ENCODE measurements at places on chromosomes 4 and X.

- no peak for DNase-seq
Observed at GRCh38 chr4:8266508-8266907, 3.0 kb upstream of the HTRA3 start.

GRCh38 chrX:72060196-72060920 is 71.4 kb downstream of the RTL5 start:
- no peak for DNase-seq

DNA sequence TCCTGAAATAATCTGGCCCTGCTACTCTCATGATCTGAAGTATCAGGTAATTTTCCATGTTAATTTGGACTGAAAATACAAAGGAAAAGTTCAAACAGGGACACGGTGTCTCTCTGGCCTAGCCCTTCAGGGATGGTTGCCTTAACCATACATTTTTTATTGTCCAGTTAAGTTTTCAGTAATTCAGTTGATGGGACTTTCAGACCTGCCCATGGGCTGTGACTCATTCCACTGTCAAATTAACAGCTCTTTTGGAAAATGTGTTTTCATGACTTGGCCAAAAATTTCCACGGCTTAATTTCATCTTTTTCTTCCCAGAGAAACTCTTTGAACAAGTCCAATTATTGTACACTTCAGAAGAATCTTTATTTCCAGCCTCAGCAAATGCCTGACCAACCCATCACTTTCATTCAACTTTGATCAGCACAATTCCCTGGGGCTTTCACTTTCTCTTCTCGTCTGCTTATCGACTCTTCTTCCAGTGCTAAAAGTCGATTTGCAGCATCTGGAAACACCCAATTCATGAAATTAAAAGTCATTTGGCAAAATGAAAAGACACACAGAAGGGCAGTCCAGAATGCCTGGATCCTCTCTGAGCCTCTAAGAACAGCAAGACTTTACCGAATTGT is 293.9 kb downstream of the RAB28 start:
- no peak for DNase-seq

DNA sequence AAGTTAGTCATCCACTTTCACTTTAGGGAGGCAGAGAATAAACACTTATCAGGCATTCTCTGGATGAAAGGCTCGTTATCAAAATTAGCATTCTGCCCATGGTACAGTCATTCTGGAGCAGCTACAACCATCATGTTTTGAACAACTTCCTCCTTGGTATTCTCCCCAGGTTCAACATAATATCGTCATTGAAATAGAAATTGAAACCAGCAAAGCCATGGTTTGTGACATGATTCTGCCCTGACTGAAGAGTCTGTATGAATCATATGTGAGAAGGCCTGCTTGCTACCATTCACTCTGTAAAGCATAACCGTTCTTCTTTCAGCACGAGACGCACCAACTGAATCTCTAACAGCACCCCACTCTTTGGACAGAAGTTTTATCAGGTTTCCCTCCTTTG is 127.5 kb upstream of the RADX start:
- DNase-seq, result no peak

DNA sequence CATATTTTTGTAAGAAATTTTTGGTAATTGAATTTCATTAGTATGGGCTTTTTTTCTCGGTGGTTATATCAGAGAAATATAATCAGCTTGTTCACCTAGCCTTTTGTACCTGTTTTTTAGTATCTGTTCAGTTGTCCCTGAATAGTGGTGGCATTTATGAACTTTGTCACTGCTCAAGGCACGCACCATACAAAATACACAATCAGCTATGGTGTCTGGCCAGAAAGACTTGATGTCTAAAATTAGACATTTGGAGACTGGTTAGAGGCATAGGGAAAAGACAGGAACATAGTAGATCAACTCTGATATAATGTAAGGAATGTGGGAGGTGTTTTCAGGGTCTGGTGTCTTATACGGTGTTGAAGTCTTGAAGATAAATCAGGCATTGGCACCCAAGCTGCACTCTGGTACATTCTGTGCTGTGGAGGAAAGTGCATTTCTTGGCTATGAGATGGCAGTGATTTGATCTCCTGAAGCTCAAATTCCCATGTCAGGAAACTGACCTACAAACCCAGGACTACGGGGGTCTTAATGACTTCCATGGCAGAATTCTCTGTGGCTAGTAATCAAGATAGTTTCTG is 3.6 kb downstream of the ART3 start:
- no peak for DNase-seq

GRCh38 chr4:136112116-136112515 is 1420.2 kb downstream of the PCDH18 start:
- no peak for DNase-seq

DNA sequence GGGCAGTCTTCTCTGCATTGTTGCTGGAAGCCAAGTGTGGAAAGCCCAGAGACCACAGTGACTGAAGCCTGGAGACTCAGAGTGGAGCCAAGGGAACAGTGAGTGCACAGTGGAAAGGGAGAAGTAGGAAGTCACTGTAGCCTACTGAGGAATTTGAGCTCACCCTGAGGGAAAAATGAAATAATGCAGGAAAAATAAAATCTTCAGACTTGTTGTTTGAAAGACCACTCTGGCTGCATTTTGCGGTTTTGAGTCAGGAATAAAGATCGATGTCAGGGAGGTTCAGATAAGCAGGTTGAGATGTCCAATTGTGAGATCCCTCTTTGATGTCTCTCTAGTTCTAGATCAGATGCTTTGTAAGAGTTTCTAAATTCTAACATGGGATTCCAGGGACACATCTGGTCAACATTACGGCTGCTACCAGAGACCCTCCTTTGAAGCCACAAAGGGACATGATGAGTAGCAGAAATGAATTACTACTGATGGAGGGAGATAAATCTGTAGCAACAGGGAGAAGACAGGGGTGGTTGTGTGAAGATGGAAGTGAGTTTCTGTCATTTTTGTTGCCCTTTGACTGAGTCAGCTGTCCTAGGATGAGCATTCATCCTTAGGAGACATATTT is 8.4 kb downstream of the ADH4 start:
- no peak for DNase-seq

- DNase-seq, result no peak
Observed at GRCh38 chr4:8280158-8280875, 10.8 kb downstream of the HTRA3 start.

DNA sequence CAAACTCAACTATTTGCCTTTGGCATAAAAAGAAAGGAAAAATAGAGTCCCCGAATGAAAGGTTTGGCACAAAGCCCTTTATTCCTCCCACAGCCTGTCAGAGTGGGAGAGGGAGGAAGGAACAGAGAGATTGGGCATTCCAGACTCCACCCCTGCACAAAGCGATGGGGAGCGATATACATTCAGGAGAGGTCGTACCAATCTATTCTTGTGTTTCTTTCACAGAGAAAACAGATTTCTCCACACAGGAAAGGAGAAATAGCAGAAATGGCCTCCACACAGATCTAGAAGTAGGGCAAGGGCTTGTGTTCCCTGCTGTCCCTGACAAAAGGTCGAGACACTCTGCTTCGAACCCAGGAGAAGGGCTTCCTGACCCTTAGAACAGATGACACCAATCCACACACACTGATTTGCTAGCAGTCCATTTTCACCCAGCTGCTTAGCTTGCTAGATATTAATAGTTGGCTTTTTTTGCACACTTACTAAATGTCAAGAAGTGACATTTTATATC is 197.4 kb downstream of the MAML3 start:
- no peak for DNase-seq

- DNase-seq, result no peak
Observed at GRCh38 chr4:174575436-174575835, 53.1 kb upstream of the HPGD start.

- DNase-seq, result no peak
Observed at GRCh38 chr4:95546221-95546620, 2.6 kb downstream of the UNC5C start.

DNA sequence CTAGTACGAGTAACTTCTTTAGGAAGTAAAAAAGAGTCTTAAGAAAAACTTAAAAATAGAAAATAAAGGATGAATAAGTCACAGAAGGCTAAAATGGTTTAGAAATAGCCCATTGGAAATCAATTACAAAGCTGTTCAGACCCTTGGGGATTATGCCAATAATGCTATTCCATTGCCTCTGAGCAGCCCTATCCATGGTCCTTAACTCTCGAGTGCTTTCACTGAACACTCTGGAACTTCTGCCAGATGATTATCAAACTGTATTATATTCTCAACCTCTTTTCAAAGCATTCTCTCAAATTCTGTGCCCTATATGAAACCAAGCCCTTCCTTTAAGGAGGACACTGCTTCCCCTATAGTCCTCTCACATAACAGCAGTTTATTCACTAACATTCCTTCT is 17.0 kb downstream of the SLC9B1 start:
- no peak for DNase-seq

- DNase-seq, result no peak
Observed at GRCh38 chr4:76993787-76994641, 44.5 kb downstream of the SEPTIN11 start.

DNA sequence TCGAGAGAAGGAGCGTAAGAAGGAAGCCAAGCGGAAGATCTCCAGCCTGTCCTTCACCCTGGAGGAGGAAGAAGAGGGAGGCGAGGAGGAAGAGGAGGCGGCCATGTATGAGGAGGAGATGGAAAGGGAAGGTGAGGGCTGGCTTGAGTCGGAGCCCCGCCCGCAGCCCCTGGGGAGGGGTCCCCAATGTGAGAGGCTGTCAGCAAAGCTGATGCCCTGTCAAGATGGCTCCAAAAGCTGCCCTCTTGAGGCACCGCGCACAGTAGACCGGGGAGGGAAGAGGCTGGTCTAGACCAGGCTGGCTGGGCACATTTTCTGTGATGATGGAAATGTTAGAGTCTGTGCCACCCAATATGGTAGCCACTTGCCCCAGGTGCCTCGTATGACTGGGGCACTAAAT is 2.5 kb downstream of the FAM50A start:
- DNase-seq, result no peak

GRCh38 chr4:114547340-114548134 is 51.1 kb upstream of the UGT8 start:
- DNase-seq, result no peak

- no peak for DNase-seq
Observed at GRCh38 chr4:154039435-154040343, 250.8 kb upstream of the SFRP2 start.

DNA sequence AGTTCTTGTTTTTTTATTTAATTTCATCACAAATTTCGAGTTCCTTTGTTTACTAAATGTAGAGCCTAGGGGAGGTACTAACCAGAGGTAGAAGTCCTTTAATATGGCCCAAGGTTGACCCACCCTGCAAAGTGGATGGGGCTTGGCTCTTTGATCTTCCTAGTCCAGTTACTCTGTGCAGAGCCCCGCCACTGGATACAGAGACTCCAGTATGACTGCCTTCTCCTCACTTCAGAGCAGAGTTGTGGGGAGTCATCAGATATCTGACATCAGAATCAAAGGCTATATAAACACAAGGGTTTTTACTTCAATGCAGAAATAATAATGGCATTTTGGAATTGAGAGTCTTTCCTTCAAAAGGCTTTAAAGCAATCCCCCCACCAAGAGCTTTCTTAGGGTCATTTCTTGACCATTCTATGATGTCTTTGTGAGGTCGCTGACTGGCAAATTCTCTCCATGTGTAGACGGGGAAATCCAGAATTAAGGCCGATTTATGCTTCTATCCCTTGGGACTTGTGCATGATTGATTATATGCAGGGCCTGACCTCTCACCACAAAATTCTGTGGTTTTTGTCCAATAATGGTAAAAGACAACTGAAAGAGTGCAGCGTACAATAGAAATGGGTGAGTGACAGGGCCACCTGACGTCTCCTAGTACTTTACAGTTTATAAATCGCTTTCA is 88.3 kb upstream of the CITED1 start:
- no peak for DNase-seq

DNA sequence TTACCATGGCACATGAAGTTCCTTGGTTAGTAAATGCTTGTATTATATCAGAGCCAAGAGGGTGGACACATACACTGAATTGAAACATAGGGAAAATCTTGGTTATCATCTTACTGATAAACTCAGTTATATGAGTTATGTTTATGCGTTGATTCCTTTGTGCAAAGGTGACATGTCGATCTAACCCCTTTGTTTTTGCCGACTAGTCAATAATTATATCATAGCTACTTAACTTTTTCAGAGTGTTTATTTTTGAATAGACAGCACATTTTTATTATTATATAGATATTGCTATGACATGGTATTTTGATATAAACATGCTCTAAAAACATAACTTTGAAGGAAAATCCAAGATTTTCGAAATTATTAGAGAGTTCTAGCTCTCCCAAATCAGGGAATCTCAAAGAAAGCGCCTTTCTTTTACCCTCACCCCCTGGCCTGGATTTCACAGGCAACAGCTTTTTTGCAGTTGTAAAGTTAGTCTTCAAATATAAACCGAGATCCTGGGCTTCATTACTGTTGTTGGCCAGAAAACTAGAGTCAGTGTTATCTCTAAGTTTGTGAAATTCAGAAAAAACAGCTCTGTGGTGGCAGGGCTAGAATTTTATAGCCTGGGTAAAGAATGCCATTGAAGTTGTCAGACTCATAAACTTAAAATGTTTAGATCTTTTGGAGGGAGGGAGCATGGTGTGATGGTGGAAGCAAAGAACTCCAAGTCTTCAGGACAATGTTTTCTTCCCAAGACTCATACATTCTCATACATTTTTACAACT is 45.8 kb upstream of the PITX2 start:
- DNase-seq, result no peak

DNA sequence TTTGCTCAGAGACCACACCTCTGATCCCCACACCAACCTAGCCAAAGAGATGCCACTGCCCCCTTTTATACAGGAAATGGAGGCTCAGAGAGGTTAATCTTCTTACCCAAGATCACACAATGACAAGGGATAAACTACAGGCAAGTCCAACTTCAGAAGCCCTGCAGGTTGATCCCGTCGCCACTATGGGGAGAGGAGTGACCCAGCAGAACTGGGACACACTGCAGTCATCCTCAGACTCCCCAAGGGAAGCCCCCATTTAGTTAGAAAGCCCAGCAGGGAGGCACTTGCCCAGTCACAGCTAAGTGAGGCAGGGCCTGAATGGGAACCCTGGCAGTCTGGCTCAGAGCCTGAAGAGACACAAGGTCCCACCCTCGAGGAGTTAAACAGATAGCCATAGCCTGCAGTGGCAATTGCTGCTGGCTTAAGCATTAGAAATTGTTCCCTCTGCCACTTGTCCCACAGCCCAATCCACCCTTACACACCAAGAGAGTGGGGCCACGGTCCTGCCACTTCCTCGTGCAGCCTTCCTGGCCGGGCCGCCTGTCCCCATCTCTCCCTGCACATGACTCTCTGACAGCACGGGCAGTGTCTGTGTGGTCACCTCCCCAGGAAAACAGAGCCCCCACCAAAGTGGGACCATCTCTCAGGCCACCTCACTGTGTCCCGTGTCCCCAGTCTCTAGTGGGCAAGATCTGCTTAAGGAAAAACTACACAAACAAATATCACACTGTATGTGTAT is 2.7 kb downstream of the JAKMIP1 start:
- no peak for DNase-seq

- no peak for DNase-seq
Observed at GRCh38 chr4:102685768-102686167, 75.0 kb downstream of the MANBA start.

GRCh38 chr4:145019346-145019745 is 78.7 kb downstream of the ANAPC10 start:
- no peak for DNase-seq

GRCh38 chrX:13614154-13614553 is 38.8 kb upstream of the TCEANC start:
- DNase-seq, result no peak

- no peak for DNase-seq
Observed at GRCh38 chrX:18668071-18668835, 3.7 kb downstream of the RS1 start.

- DNase-seq, result no peak
Observed at GRCh38 chr4:122091836-122092405, 60.2 kb upstream of the BLTP1 start.
